ENCODE measurements at places on chromosomes 6 and 20.

GRCh38 chr6:56699066-56699654 lies 56.5 kb upstream of the DST start:
- no peak for DNase-seq

DNA sequence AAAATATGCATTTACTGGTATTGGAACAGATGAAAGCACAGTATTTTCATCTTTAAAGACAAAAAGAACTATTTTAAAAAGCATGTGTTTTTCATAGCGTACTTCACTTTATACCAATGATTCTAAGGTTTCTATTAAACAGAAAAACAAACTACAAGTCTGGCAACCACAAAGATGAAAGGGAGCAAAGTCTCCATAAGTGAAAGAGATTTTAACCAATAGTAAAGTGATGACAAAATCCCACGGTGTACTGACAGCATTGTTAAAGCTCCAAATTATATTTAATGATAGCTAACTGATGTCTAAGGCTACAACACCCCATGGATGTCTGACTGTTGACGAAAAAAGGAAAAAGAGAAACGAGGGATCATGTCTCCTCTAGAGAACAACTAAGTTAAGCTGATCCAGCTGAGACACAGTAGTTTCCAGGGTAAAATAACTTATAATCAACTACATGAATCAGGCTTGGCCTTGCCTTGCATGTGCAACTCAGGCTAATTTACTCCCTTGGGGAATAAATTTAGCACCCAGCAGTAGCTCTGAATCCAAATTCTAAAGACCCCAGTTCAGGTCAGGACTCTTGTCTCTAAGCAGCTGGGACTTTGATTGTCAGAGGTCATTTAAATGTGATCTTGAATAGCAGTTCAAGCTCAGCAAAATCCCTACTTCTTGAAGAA lies 56.0 kb upstream of the TAB2 start:
- no peak for DNase-seq

GRCh38 chr6:159931112-159931511 lies 37.8 kb upstream of the IGF2R start:
- no peak for DNase-seq

GRCh38 chr6:39791311-39791710 lies 865 bp upstream of the DAAM2 start:
- no peak for DNase-seq

GRCh38 chr20:10842116-10842515 lies 168.3 kb upstream of the JAG1 start:
- no peak for DNase-seq

Measured in activated CD4-positive, CD25-positive, alpha-beta regulatory T cell treated with anti-CD3 and anti-CD28 coated beads, Interleukin-2, amount 50 U/mL, for 16 hours (primary cell).